H9 (cell line): ENCODE measurements at places on chromosomes 2 and 18. TPM values are rescaled to one million over a fixed set of nuclear protein-coding genes. Genes with fewer than 3 reads are reported as not detected.

- peak; percentile 47 for DNase-seq
Measured at GRCh38 chr2:98730707-98731040, 258 bp downstream of the MGAT4A start.

DNA sequence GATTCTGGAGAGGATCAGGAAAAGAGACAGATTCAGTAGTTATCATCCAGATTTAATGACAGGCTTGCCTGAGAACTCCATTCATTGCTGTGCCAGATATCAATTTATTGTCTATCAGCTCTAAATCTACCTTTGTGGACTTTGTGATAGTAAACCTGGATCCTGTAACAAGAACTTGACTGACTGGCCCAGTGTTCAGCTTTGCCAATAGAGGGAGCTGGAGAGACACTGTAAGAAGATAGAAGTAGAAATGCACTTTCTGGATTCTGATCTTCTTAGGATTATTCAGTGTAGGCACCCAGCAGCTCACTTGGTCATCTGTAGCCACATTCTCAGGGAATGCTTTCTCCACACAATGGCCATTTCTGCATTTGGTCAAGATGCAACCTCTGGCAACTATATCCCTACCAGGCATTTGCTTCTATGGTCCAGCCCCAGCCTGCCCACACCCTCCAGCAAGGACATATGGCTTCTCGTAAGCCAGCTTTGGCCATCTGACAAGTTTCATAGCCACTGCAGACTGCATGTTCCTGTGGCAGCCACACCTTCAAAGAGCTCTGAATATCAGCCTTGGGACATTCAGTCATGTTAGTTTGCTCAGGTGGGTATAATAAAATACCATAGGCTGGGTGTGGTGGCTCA lies 6.1 kb upstream of the SERPINB8 start:
- DNase-seq, result peak; percentile 36

- no peak for DNase-seq
Measured at GRCh38 chr2:226213717-226214116, 585.9 kb downstream of the IRS1 start.

- no peak for DNase-seq
Measured at GRCh38 chr2:61537277-61537949, 743 bp downstream of the XPO1 start.

CFAP65 gene
- total RNA-seq, result 0.18 and 0.20 TPM in 2 replicates

DNA sequence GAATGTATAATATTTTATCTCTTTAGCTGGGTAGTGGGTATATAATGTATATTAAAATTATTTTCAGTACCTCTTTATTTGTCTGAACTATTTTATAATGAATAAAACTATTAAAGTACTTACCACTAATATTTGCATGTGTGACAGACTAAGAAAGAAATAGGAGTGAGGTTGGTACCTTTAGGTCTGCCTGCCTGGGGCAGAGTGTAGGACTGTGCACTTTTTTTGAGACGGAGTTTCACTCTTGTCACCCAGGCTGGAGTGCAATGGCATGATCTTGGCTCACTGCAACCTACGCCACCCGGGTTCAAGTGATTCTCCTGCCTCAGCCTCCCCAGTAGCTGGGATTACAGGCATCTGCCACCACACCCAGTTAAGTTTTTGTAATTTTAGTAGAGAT lies 18.8 kb downstream of the NCOA1 start:
- no peak for DNase-seq

DNA sequence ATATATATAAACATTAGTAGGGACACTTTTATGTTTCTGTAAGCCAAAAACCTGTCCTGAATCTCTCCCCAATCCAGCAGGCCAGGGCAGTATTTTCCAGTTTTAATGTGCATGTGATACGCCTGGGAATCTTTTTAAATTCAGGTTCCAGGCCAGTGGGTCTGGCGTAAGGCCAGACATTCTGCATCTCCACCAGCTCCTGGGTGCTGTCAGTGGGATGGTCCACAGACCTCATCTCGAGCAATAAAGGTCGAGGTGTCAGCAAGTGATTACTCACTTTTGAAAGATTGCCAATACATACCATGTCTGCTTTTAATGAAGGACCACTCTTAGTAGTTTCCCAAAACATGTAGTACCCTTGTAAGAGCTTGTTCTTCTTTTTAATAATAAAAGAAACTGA lies 189.9 kb upstream of the SH3BP4 start:
- DNase-seq, result no peak

EXOC6B gene
- 37.9 and 40.1 TPM in 2 replicates for total RNA-seq

DNA sequence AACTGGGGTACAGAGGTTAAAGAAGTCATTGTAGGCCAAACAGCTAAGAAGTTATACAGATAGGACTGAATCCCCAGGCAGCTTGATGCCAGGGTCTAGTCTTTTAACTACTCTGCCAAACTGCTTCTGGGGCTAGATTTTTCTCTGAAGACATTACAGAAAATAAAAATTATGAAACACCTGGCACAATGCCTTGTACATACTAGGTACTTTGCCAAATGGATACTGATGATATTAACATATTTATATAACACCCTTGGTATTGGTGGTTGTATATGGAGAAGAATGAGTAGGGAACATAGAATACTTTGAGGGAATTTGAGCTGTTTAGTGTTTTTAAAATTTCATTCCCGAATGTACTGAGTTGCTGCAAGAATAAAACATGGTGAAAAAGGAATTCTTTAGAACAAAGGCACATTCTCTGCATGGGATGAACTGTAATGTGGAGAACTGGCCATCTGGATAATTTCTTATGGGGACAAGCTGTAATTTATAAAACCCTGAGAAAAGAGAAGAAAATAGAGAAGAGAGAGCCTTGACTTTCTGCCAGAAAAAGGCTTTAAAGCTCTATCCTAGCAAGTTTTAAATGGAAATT lies 210.9 kb upstream of the TMEM200C start:
- no peak for DNase-seq

IL1RN gene
- total RNA-seq, result not detected in 2 replicates

DSG1 gene
- not detected in 2 replicates for total RNA-seq

DNA sequence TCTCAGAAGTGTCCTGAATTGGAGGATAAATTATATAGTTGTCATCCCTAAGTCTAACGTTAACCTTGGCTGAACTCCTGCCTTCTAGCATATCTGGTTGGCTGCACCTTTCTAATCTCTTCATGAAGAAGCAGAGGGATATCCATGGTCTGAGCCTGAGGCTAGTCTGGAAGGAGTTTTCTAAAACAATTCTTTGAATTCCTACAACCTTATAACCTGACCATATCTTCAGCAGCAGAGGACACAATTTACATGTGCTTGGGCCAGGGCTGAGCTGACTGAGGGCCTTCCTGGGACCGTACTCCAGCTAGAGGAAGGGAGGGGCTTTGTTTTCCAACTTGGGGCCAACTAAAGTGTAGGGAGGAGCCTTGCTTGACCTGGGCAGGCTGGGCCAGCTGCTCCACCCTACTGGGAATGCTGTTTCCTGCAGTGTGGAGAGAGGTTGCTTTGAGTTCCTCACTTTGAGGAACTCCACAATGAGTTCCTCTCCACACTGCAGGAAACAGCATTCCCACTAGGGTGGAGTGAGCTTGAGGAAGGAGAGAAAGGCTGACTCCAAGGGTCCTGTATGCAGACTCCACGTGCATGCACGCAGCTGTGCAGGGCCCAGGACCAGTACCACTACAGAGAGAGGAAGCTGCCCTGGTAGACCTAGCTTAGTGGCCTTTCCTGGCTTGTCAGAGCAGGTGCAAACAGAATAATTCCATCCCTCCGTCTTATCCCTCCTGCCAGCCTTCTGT lies 19.6 kb downstream of the CEP68 start:
- DNase-seq, result peak; percentile 68

- no peak for DNase-seq
Measured at GRCh38 chr2:85646166-85646565, 21.8 kb downstream of the SFTPB start.

UGT1A10 gene
- not detected in 2 replicates for total RNA-seq

AFF3 gene
- 0.15 and 0.22 TPM in 2 replicates for total RNA-seq

- DNase-seq, result peak; percentile 22
Measured at GRCh38 chr2:130743278-130743677, 12.1 kb upstream of the AMER3 start.

CNGA3 gene
- total RNA-seq, result not detected in 2 replicates

DNA sequence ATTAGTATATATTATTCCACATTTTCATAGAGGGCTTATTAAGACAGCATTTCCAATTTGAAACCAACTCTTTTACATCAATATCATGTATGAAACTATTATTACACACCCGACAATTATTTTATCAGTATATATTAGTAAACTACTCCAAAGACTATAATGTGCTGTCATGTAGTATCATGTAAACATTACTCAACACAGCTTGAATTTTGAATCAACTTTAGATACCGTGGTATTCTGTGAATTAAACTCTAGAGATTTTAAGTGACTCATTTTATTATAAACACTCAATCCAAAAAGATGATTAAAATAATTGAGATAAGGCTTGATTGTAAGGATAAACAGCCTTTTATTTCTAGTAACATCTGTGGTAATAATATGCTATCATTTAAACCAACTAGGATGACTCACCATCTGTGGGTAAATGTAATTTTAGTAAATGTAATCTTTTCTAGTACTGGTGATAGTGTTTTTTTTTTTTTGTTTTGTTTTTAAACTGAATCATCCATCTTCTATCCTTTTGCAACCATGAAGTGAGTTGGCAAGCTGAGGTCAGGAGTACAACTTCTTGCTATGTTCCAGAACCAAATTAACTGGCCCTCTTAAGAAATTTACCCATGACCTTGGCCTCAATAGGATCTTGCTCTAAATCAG lies 144.3 kb upstream of the SMAD7 start:
- no peak for DNase-seq

SRD5A2 gene
- not detected in 2 replicates for total RNA-seq
